ENCODE measurements at places on chromosomes 1 and 21. TPM values are rescaled to one million over a fixed set of nuclear protein-coding genes. Genes with fewer than 3 reads are reported as not detected.

PADI2 gene
- 1.3 TPM for polyA plus RNA-seq

NBPF15 gene
- 3.7 TPM for polyA plus RNA-seq

C1orf53 gene
- 5.8 TPM for polyA plus RNA-seq

BRDT gene
- 0.20 TPM for polyA plus RNA-seq

VASH2 gene
- polyA plus RNA-seq, result 1.6 TPM

BMP8B gene
- not detected for polyA plus RNA-seq

EXTL1 gene
- not detected for polyA plus RNA-seq

H6PD gene
- polyA plus RNA-seq, result 0.19 TPM

FAM110D gene
- 0.19 TPM for polyA plus RNA-seq

RPL22 gene
- polyA plus RNA-seq, result 173 TPM

ICOSLG gene
- 0.19 TPM for polyA plus RNA-seq

SAMD13 gene
- 0.84 TPM for polyA plus RNA-seq

SLC44A5 gene
- polyA plus RNA-seq, result 4.6 TPM

KRTAP13-2 gene
- not detected for polyA plus RNA-seq

FCN3 gene
- polyA plus RNA-seq, result not detected

PSMB4 gene
- 351 TPM for polyA plus RNA-seq

FOXD3 gene
- not detected for polyA plus RNA-seq

PLEKHA6 gene
- polyA plus RNA-seq, result 3.3 TPM

OR2T29 gene
- not detected for polyA plus RNA-seq

LPAR3 gene
- polyA plus RNA-seq, result not detected

OVAAL gene
- not detected for polyA plus RNA-seq

SPRR1A gene
- polyA plus RNA-seq, result not detected

FMN2 gene
- 57.5 TPM for polyA plus RNA-seq

GALE gene
- 7.6 TPM for polyA plus RNA-seq

ADCY10 gene
- 0.12 TPM for polyA plus RNA-seq

NT5C1A gene
- polyA plus RNA-seq, result not detected

SV2A gene
- polyA plus RNA-seq, result 65.2 TPM

KIF1B gene
- 24.2 TPM for polyA plus RNA-seq

OR10J1 gene
- not detected for polyA plus RNA-seq

GSTM1 gene
- 26.0 TPM for polyA plus RNA-seq

CENPS gene
- 11.4 TPM for polyA plus RNA-seq

ORC1 gene
- not detected for polyA plus RNA-seq

TSHB gene
- polyA plus RNA-seq, result not detected

RPS6KA1 gene
- 0.10 TPM for polyA plus RNA-seq

DCST2 gene
- polyA plus RNA-seq, result not detected

Data from Purkinje cell (primary cell).